CD4-positive, alpha-beta T cell treated with Interferon gamma for 1 hour (primary cell): ENCODE measurements at places on chromosomes 2 and 18.

GRCh38 chr18:24941174-24941951 lies 410.6 kb downstream of the ZNF521 start:
- no peak for DNase-seq

GRCh38 chr2:125272651-125273050 lies 1247.6 kb downstream of the CNTNAP5 start:
- no peak for DNase-seq

DNA sequence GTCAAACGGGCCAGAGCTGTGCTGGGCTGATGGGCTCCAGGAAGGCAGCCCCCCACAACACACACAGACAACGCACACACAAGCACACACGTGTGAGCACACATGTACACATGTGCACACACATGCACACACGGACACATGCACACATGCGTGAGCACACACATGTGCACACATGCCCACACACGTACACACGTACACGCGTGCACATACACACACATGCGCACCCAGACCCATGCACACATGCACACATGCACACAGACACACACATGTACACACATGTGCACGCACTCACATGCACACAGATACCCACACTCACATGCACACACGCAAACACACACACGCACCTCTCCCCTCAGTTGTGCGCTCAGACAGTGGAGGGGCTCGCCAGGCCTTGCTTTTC lies 31.2 kb upstream of the HPCAL1 start:
- no peak for DNase-seq

GRCh38 chr2:121625953-121626352 lies 23.3 kb downstream of the CLASP1 start:
- DNase-seq: no peak

GRCh38 chr2:203849010-203849409 lies 18.6 kb upstream of the CTLA4 start:
- DNase-seq: no peak

DNA sequence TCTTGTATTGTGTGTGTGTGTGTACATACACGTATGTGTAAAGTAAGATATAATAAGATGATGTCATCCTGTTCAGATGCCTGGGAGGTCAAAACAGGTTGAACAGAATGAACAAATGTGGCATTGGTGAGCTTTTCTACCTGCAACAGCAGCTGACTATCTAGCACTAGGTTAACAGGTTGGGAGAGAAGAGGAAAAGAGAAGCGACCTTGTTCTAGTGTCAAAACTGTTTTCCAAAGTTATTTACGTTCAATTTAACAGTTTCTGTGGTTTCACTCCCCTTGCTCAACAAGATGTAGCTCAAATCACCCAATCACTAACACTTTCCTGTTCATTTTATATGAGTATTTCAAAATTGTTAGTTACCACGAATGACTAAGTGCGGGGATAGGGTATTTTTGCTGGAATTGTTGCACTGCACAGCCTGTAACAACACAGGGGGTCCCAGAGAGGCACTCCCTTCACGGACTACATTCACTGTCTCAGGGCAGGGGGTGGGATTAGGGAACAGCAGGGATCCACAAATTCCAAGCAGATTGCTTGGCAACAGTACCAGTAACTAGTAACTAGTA lies 67.5 kb upstream of the DTNB start:
- no peak for DNase-seq

DNA sequence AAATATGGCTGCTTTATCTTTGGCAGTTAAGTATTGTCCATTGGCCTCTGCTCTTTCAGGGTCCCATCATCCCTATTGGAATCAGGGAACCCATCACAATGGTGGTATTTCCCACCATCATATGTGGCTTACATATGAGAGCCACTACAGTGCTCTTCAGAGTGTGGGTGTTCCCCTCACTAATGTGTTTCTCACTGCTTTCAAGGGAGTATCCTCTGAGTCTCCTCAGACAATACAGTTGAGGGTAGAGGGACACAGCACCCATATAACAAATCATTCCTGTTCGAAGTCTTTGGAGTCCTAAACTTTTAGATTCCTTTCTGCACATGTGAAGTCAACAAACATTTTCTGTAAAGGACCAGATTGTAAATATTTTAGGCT lies 48.8 kb upstream of the DNAJC10 start:
- DNase-seq: no peak

DNA sequence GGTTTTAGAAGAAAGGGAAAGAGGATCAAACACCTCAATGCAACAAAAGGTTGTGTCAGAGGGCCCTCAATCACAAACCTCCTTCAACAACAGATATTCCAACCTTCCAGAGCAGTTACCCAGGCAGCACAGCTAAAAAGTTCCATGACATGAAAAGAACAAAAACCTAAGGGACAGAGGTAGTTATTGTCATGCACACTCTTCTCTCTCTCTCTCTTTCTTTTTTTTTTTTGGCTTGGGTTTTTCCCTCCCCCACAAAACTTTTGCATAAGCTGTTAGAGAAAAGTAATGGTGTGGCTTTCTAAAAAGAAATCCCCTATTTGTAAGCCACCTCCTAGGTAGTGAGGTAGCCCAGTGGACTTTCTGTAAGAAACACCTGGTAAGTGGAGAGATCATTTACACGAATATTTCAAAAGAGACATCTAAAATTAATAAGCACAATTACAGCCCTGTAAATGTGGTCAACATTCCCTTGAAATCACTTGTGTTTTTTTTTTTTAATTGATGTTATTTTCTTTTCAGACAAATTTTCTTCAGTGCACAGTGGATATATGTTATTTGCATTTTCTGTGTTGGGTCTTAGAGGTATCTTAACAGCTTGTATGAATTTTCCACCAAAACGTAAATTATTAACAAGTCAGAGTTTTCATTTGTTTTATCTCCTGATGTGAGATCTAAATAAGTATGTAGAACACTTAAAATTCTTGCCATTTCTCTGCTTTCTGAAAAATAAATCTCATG lies 48.4 kb downstream of the ZEB2 start:
- no peak for DNase-seq

GRCh38 chr18:37270038-37270665 lies 295.4 kb downstream of the CELF4 start:
- no peak for DNase-seq

DNA sequence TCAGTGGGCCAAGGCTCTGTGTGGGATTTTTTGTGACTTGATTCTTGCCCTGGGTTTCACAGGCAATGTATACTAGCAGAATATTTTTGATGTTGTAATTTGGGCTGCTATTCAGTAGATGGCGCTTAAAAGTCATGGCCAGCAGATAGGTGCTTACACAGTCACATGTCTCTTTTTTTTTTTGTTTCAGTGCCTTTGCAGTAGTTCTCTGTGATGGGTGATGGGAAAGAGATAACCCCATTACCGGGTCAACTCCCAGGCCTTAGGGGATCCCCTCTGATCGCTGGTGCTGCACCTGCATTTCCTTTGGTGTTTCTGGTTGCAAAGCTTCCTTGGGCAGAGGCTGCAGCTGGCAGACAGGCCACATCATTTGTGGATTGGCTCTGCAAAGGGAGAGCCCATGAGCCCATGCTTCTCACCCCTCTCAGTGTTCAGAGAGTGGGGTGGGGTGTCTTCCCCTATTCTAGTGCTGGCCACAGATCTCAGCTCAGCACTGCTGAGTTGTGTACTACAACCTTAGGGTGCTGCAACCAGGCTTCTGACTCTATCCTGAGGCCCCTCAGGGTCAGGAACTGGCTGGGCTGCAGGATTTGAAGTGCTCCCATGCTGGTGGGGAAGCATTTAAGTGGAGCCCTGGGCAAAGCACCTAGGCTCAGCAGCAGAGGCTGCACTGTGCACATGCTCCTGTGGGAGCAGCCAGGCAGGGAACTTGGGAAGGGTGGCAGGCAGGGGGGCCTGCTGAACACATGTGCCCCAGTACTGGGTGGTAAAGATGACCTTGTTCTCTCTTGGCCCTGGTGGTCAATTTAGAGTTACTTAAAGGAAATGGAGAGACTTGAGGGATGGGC lies 219.8 kb upstream of the SPHKAP start:
- no peak for DNase-seq

- no peak for DNase-seq
These were observed 804.3 kb downstream of the DCDC2C start for GRCh38 chr2:4507661-4508060.

DNA sequence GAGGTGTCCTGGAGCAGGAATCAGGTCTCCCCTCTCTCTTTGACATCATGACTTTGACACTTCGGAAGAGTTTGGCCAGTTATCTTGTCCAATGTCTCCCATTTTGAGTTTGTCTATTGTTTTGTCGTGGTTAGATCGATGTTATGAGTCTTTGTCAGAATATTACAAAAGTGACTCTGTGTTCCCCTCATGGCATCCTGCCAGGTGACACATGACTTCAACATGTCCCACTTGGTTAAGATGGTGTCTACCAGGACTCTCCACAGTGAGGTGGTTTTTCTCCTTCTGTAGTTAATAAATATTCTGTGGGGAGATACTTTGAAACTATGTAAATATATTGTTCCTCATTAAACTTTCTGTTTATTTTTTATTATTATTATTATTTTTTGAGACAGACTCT lies 76.6 kb upstream of the BZW1 start:
- no peak for DNase-seq

DNA sequence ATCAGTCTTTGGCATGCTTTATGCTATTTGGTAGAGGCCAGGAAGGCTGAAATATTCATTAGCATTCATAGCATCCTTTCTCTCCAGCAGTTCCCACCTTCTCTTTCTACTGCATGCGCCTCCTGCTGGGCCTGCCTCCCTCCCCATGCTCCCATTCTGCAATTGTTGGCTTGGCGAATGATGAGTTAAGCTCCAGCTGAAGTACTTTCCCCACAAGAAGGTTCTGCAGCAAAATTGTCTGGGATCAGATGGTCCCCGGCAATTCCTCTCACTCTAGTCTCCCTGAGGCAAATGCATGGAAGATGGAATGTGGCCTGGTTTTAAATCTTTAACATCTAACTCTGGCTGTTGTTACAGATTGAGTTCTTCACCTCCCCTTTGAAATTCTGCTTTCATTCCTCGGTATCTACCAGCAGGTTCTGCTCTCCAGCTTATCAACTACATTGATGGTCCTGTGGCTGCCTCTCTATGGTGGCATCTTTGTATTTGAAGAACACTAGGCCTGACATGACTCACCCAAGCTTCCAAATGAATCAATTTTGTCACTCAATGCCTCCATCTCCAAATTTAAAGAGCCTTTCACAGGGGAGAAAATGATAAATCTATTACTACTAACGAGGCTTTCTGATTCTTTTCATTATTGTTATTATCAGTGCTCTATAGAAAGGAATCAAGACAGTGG lies 55.9 kb downstream of the KCTD18 start:
- no peak for DNase-seq

DNA sequence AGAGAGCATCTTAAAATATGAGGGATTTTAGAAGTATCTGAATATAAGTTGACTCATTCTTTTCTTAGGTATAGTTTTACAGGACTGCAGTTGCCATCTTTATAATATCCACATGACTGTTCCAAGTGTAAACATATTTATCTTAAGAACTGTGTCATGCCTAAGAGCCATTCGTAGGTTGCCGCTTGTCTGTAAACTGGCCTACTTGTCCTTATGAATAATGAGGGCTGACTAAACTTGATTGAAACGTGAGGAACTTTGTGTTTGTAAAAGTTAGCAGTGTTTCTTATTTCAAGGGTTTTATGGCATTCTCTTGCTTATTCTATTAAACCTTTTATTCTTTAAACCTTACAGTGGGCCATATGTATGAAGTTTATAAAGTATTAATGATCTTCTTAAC lies 99.6 kb downstream of the MAP3K20 start:
- DNase-seq: no peak

DNA sequence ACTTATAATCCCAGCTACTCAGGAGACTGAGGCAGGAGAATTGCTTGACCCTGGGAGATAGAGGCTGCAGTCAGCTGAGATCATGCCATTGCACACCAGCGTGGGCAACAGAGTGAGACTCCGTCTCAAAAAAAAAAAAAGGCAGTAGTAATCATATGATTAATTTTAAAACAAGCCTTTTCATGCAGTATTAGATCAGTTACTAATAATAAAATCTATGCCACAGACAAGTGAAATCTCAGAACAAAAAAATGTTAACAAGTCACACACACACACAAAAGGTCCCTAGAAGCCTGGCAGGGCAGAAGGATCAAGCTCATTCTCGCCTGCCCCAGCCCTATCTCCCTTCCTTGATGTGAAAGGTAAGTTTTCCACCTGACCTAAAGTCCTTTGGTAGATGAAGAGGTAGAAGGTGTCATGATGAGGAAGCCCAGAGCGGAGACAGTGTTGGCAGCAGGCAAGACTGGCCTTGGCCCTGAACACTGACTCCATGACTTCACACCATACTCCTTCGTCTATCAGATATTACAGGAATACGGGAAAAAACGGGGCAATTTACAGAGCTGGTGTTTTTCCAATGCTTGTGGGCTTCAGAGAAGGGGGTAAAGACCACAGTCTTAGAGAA lies 10.6 kb downstream of the KDSR start:
- DNase-seq: no peak

DNA sequence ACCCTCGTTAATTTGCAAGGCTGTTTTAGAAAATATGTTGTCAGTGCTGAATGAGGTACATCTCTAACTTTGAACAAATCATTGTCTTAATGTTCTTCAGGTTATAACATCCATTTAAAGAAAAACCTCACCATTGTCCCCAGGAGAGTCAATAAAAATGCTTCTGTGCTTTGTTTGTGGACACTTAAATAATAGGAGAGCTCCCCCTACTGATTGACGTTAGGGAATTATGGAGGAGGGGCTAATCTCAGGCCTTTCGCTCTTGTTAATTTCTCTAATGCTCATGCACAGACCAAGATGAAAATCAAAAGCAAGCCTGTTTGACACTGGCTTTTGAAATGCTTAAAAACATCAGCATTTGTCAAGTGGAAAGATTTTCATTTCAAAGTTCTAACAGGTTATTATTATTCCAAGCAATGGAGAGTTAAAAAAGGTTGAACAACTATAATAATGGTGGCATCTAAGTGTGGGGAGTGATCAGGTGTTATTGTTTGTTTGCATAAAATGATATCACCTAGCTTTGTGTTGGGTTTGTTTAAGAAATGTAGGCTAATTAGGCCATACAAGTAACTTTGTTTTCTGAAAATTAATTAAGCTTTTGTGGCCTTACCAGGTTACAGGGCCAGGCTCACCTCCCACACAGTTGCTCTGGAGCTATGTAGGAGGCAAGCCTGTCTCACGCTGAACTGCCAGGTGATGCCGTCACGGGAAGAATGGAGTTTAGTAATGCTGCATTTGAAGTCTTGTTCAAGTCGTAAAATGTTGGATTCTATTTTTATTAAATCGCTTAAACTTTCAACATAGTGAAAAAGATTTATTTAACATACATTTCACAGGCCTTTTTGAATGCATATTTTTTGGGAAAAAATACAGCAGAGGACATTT lies 51.7 kb upstream of the SMIM21 start:
- no peak for DNase-seq

DNA sequence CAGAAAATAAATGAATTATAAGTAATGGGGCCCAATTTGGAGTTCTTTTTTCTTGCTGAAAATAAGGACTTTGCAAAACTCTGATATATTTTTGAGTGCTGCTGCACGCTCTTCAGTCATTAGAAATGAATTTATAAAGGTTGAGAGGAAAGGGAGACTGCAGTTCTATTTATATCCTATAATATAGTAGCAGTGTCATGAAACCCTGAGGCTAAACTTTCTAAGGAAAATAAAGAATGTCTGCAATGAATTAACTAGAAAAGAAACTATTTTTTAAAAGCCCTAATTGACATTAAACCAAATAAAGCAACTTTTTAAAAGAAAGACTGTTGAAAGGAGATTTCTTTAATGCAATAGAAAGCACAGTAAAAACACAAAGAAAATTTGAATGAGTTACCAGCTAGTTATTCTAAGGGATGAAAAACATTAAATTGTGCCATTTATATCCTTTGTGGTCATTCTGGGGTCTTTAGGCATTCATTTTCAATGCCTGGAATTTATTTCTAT lies 1072.8 kb upstream of the TMEFF2 start:
- DNase-seq: no peak

GRCh38 chr18:47163241-47163640 lies 12.9 kb downstream of the IER3IP1 start:
- DNase-seq: no peak

- no peak for DNase-seq
These were observed 2.9 kb downstream of the SPTBN1 start for GRCh38 chr2:54459037-54459441.
